ENCODE measurements at places on chromosomes 4 and X.

- DNase-seq = no peak
These were observed 706 bp downstream of the CHIC1 start for GRCh38 chrX:73563738-73564068.

GRCh38 chr4:164023214-164023613 is 528.7 kb downstream of the TMA16 start:
- DNase-seq = no peak

DNA sequence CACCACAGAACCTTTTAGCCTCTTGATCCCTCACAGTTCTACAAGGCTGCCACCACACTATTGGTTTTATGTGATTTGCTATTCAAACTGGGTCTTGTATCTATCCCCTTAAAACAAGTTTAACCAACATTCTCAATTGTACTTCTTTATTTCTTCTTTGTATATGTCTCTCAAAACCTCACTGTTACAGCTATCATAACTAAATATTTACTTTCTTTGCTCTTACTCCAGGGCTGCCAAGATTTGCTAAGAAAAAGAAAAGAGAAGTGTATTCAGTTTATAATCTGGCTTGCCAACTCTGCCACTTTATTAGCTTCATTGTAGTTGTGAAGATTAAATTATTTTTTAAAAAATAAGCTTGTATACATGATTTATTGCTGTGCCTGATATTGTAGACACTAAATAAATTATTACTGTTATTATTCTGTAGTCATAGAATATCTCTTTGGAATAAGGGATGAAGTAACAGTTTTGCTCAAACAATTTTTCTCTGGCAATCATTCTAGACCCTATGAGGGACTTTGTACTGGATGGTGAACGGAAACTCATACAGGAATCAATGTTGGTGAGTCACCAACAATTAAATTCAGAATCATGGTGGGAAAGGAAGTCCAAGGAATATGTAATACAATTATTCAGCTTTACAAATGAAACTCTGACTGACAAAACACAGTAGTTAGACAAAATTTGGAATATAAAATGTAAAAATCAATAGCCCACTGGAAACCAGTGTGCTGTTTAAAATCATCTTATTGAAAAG is 127.1 kb upstream of the DCAF8L1 start:
- peak; percentile 7 for DNase-seq

DNA sequence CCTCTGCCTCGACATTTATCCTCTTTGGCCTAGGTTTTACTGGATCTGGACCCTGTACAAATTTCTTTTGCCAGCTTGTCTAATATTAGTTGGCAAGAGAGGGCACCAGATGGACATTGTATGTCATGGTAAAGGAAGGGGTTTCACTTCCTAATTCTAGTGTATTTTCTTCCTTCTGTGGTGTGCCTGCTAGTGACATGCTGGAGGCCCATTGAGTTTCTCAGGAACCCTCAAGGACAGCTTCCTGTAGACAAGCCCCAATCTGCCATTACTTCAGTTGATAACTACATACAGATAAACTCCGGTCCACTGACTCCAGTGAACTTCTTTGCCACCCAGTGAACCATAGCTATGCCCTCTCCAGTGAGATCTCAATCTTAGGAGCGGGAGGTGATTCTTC is 116.9 kb downstream of the STPG2 start:
- no peak for DNase-seq

GRCh38 chrX:72309297-72310071 is 3.8 kb upstream of the CITED1 start:
- DNase-seq = no peak

DNA sequence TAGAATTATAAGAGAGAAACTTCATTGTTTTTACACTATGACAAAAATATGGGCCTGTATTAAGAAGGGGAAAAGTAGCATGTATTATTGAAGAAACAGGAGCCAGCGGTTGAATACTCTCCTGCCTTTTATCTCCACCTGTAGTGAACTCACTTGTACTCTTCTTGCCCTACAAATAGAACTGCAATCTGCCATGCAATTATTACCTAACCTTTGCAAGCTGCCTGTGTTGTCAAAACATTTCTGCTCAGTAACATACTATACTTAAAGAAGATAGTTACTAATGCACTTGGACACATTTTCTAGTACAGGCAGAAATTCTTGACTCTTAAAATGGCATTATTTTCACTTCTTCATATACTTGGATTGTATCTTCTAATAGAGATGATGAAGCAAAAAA is 818.4 kb upstream of the GRID2 start:
- DNase-seq = no peak

GRCh38 chrX:46634577-46634976 is 61.0 kb downstream of the CHST7 start:
- no peak for DNase-seq

DNA sequence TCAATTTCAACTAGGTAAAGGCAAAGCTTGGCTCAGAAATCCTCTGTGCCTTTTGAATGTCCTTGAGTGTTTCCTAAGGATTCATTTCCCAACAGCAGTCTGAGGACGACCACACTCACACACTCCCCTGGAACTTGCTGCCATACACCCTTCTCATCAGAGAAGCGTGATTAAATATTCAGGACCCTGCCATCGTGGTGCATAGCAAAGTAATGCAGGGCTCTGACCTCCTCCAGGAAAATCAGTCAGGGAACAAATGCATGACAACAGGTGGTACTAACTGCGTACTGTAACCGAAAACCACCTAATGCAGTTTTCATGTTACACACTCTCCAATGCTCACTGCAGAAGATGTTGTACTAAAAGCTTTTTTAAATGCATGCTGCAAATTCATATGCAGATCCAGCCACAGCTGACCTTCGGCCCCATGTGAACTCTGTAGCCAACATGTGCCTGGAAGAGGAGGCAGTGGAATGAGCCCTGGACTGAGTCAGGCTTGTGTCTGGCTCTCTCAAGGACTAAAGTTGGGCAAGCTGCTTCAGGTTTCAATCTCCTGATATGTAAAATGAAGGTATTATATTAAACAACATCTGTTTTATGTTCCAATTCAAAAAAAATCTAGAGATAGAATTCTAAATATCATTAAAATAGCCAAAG is 238.3 kb downstream of the KCNIP4 start:
- DNase-seq = no peak

GRCh38 chrX:44433556-44433955 is 90.1 kb upstream of the EFHC2 start:
- no peak for DNase-seq

DNA sequence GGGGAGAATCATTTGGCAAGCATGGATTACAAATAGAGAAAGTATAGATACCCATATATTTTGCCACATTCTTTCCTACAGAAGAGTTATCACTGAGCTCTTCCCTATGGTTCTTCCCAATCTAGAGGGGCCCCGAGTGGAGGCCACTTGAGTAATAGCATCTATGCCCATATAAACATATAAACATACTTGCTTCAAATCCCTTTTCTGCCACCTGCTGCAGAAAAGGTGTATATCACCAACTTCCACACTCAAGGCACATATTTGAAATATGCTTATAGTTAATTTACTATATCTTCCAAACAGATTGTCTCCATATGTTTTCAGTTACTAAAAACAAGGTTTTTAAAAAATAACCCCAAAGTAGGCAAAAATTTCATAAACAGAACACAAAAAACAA is 642.8 kb upstream of the DIPK2B start:
- DNase-seq = no peak

DNA sequence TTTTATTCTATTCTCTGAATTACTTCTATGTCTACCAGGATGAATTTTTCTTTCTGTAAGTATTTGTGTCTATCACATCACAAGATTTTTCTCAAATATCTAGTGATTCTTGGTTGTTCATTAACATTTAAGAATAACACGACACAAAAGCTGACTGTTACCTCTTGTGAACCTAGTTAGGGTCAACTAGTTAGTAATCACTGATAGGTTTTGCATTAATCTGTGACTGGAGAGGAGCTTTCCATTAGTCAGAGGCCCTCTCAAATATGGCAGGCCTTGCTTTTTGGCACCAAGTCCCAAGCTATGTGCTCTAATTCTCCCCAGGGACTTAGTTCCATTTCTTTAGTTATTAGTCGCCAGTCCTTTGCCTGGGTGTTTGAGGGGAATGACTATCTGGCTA is 259.2 kb downstream of the CFAP299 start:
- DNase-seq = no peak

GRCh38 chr4:3526456-3526855 is 5.8 kb downstream of the LRPAP1 start:
- DNase-seq = no peak

DNA sequence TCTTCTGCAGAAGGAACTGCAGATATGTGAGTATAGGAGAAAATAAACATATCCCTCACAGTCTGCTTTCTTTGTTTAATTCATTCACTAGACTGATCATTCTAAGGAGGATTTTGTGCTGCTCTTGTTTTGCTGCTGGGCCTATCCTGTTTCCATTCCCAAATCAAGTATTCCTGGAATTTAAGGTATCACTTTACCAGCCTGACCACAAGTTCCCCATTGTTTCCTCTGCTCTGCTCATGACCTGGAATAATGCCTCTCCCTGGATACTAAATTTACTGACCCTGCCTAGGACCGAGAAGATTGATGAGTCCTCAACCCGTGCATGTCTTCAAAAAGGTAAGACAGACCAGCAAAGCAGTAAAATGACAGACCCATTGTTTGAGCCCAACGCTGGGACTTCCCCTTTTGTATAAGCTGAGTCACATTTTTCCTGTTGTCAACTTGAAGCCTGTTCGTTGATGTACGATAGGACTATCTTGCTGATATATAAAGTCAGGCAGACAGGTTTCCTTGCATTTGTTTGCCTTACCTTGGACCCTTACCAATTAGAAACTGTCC is 85.5 kb upstream of the TET2 start:
- no peak for DNase-seq

GRCh38 chr4:151099976-151100417 is 569 bp downstream of the RPS3A start:
- DNase-seq = no peak

DNA sequence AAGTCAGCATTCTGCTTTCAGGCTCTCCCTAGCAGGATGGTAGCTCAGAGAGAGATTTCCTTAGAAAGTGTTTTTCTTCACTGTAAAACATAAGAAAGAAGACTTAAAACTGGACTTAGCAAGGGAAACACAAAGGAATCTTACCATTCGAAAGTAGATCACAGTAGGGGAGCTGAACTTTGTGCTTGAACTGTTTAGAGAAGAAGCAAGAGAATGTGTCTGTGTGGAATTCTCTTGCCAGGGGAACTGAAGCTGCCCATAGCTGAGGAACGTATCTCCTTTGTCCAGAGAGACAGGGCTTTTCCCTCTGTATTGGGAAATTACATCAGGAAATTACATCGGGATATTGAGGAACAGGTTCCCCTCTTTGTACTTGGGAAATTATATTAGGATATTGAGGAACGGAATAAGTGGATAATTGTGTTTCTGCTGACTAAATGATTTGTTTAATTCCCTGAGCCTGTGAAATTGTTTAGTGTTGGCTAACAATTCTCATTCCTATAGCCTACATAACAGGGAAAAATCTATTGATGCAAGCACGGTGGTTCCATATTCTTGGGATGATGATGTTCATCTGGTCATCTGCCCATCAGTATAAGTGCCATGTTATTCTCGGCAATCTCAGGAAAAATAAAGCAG is 21.2 kb downstream of the SRD5A3 start:
- DNase-seq = no peak

DNA sequence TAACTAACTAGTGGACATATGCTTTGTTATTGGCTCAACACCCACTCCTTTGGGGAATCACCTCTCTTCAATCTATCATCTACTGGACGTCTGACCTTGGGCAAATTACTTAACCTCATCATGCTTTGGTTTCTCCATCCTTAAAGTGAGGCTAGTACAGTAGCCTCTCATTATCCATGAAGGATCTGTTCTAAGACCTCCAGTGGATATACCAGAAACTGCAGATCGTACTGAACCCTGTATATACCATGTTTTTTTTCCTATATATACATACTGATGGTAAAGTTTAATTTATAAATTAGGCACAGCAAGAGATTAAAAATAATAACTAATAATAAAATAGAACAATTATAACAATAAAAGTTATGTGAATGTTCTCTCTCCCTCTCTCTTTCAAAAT is 56.2 kb downstream of the HMGB3 start:
- DNase-seq = no peak

GRCh38 chr4:183185018-183185417 is 86.0 kb downstream of the WWC2 start:
- no peak for DNase-seq

DNA sequence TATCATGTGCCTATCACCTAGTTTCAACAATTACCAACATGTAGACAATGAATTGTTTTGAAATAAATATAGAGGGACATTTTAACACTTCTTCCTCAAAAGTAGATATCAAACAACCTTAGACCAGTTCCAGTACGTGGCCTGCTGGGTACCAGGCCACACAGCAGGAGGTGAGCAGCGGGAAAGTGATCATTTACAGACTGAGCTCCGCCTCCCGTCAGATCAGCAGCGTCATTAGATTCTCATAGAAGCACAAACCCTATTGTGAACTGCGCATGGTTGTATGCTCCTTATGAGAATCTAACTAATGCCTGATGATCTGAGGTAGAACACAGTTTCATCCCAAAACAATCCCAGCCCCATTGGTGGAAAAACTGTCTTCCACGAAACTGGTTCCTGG is 6.5 kb downstream of the BBS7 start:
- DNase-seq = no peak

DNA sequence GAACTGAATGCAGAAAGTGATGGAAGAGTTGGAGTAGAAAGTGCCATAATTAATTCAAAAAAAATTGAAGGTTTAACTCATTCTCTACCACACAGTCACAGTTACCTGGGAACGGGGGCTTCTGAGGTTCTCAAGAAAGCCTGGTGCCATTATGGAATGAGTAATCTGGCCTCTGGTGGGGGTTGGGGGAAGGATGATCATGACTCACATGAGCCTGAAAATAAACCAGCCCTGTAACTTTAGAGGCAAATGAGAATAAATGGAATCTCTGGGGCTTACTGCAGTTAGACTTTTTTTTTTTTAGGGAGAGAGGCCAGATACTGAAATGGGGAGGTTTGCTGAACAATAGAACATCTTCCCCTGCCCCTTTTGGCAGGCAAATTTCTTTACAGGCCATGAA is 55.3 kb downstream of the SOD3 start:
- DNase-seq = no peak

DNA sequence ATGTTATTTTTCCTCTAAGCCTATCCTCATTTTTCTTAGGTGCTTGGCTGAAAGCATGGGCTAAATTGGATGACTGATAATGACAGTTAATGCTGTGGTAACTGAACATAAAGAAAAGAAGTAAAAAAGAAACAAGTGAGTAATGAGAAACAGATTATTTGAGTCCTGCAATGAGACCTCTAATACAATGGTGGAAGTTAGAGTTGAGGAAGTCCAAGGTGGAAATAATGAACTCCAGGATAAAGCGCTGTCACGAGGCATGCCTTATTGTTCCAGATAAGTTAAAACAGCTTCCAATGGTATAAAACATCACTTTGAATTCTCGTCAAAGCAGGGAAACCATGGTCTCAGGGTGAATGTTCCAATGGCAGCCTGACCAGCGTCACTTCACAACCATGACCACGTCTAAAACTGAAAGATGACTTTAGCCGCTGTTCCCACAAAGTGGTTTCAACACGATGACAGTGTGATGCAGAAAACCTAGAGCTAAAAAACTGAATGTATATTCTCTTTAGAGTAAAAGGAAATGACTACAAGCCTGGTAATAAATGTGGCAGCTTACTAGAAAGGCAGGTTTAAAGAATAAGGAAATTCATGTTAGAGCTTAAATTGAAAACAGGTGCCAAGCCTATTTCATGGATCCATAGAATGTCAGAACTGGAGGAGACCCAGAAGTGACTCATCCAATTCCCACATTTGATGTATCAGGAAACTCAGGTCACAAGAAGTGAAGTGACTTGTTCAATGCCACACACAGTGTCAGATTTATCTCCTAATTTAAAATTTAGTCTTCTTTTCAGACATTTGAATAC is 202.6 kb upstream of the GYPA start:
- no peak for DNase-seq

GRCh38 chr4:1821679-1822567 is 28.8 kb downstream of the FGFR3 start:
- DNase-seq = no peak
